ENCODE measurements at places on chromosomes 7 and 10. TPM values are rescaled to one million over a fixed set of nuclear protein-coding genes. Genes with fewer than 3 reads are reported as not detected.

GRCh38 chr7:80542398-80542797, 30.5 kb upstream of the GNAT3 start:
- no peak for DNase-seq

GRCh38 chr7:22586786-22587140, 86.8 kb upstream of the STEAP1B start:
- no peak for DNase-seq

DNA sequence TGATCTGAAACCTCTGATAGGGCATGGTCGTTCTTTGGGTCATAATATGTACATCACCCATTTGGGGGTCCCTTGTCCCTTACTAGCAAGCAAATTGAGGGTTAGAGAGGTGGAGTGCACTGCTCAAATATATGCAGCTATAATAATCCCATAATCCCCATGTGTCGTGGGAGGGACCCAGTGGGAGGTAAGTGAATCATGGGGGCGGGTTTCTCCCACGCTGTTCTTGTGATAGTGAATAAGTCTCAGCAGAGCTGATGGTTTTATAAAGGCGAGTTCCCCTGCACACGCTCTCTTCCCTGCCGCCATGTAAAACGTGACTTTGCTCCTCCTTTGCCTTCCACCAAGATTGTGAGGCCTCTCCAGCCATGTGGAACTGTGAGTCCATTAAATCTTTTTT, 262.7 kb downstream of the BMPER start:
- DNase-seq = no peak

DNA sequence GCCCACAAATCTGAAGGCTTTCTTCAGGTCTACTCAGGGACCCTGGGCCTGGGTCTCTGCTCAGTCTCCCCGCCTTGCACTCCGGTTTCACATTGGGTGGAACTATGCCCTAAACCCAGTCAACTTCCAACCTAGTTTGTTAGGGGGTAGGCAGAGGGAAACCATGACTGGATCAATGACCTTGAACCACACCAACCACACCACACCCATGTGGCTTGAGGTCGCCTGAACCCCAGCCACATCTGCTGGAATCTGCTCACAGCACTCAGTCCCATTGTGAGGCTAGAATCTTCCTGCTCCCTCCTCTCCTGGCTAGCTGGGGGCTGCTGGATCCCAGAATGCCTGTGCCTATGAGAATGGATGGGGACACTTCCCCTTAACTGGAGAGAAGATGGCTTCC, 17.9 kb downstream of the RFC2 start:
- DNase-seq = no peak

Gene HMX2
- not detected for total RNA-seq

GRCh38 chr10:95437669-95438068, 123.5 kb downstream of the SORBS1 start:
- no peak for DNase-seq

DNA sequence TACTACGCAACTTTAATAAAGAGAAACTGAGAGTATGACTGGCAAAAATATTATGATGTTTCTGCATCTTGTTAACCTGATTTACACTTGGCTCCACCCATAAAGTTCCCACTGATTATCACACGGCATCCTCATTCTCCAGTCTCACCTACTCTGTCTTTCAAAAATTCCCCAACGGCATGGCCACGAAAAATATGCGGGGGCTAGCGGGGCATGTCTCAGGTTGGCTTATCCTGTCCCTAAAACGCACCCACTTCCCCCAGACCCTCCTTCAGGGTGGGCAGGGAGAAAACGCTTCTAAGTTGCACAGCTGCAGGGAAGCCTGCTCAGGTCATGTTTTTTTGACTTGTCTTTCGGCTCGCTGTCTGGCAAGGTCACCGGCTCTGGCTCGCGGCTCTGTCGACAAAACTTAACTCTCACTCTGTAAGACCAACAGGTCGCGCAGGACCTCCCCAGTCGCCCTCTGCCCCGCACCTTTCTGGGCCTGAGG, 3.8 kb downstream of the CDK6 start:
- DNase-seq = no peak

Gene GNGT1
- not detected for total RNA-seq
